ENCODE measurements at places on chromosomes 13 and 19.

DNA sequence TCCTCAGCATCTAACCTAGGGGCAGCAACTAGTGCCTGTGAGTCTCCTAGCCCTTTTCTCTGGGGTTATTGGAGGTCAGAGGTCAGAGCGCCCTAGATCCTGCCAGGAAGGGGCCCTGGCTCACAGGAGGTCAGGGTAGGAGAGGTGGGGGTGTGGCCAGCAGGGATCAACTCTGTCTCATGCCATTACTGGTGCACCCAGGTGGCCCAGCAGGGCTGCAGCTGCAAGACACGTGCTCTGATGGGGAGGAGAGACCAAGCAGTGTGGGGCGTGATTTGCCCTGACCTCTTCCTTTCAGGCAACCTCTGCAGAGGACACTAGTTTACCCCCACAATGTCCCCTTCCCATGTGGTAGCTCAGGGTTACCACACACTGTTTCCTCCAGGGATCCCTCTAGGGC is 73.3 kb upstream of the ZNF30 start:
- DNase-seq, result no peak

DNA sequence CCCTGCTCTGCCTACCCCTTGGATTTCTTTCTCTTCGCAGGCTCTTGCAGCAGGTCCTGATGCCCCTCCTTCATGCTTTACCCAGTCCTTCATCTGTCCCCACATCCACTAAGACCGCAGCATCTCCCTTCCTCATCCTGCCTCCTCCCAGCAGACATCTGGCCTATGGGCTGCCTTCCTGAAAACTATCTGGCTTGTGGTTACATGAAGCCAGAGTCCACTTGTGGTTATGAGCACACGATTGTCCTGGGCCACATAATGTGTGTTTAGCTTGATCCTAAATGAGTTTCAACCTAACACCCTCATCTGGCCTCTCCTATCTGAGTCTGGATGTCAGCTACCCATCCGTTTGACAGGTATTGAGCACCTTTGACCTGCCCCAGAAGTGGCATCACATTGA is 5.5 kb upstream of the ZNF175 start:
- DNase-seq, result no peak

DNA sequence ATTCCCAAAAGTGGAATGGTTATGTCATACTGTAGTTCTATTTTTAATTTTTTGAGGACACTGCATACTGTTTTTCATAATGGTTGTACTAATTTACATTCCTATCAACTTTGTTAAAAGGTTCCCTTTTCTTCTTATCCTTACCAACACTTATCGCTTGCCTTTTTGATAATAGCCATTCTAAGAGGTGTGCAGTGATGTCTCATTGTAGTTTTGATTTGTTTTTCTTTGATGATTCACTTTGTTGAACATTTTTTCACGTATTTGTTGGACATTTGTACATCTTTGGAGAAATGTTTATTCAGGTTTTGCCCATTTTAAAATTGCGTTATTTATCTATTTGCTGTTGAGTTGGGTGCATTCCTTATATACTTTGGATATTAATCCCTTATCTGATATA is 188.8 kb upstream of the SPRY2 start:
- DNase-seq, result no peak

DNA sequence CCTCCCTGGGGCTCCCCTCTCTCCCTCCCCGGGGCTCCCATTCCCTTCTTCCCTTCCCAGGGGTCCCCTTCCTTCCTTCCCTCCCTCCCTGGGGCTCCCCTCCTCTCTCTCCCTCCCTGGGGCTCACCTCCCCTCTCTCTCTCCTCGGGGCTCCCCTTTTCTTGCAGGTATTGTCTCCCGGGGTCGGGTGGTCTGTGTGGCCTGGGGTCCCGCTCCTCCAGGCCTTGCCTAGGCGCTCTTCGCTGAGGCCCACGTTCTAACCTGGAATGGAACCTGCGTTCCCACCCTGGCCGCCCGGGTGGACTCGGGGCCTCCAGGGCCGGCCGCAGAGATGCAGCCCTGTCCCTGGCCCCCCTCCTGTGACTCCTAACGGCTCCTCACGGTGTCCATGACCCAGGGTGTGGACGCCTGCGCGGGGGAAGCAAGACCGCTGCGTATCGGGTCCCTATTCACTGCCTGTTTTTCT is 940 bp upstream of the DCUN1D2 start:
- DNase-seq, result peak; percentile 10

DNA sequence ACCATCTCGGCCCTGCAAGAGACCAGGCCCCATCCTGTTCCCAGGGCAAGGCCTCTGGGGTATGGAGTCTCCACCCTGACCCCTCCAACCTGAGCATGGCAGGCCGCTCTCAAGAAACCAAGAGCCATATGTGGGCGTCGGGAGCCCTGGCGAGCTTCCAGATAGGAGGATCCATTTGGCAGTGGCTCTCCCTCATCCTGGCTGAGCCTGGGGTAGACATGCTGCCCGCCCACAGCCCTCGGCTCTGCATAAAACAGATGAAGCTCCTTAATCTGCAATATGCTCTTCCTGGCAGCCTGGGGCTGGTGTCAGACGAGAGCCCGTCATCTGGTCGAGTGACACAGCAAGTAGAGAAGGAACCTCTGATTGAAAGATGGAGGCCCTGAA is 6.1 kb downstream of the ATP13A1 start:
- no peak for DNase-seq

DNA sequence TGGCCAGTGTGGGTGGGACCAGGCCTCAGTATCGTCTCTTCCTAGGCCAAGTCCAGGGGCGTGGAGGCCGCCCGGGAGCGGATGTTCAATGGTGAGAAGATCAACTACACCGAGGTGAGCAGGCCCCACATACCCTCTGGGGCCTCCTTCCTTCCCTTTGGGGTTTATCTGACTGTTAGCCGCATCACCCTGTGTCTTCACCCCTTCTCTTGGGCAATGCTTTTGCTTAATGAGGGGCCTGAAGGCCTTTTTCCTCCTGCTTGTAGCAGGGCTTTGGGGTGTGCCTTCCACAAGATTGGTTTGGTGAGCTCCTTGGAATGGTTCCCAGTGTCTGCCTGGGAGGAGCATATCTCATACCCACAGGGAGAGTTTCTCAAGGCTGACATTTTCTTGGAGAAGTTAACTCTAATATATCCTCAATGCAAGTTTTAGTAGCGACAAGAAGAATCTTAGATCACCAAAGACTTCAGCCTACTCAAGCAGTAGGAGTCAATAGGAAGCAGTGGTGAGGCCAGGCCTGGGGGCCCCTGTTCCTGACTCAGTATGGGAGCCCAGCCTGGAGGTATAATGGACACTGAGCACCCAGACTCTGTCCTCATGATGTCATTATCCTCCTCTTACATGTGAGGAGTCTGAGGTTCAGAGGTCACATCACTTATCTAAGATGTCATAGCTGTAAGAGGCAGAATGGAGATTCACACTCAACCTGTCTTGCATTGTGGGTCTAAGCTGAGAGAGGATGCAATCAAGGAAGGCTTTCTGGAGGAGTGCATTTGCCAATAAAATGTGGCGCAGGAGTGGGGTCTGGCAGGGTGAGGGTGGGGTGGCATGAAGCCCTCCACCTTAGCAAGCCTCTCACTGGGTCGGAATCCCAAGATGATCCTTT is 2.0 kb downstream of the GPI start:
- DNase-seq, result no peak

DNA sequence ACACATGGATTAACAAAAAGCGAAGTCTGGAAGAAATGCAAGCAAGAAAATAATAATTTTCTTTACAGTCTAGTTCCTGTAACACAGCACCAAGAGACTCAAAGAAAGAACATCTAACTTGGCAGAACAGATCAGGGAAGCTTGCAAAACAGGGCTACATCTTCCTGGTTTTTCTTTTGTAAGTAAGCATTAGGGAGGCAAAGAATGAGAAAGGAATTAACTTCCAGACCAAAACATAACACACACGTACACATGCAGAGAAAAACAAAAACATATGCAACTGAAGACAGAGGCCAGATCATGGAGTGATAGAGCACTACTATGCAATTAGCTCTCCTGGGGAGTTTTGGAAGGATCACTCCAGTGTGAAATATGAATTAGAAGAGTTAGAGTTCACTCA is 120.5 kb downstream of the DIAPH3 start:
- no peak for DNase-seq

GRCh38 chr13:95708811-95709500 is 32.0 kb downstream of the DNAJC3 start:
- no peak for DNase-seq

GRCh38 chr13:93926425-93926824 is 553.1 kb downstream of the DCT start:
- no peak for DNase-seq

GRCh38 chr13:108932196-108932595 is 302.8 kb downstream of the MYO16 start:
- DNase-seq, result no peak

DNA sequence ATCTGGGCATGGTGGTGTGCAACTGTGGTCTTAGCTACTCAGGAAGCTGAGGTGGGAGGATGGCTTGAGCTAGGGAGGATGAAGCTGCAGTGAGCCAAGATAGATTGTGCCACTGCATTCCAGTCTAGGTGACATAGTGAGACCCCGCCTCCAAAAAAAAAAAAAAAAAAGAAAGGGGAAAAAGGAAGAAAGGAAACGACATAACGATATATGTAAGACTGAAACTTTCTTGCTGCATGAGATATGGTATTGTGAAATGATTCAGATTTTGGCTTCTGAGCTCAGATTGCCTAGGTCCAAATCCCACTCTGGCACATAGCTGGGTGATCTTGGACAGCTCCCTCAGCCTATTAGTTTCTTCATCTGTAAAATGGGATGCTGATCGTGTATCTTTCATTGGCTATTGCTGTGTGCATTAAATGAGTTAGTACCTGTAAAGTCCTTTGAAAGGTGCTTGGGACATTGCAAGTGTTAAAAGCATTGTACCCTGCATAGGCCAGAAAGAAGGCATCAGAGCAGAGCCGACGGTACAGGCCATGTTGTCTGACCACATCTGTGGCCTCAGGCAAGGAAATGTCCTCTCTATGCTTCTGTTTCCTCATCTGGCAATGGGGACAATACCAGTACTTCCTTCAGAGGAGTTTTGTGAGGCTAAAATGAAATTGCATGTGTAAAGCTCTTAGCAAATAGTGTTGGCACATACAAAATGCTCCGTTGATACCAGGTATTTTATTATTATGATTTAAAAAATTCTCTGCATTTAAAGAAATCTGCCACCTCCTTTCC is 32.6 kb upstream of the SLC46A3 start:
- no peak for DNase-seq

GRCh38 chr19:4396949-4397783 is 3.2 kb downstream of the SH3GL1 start:
- no peak for DNase-seq

GRCh38 chr19:41588497-41589209 is 12.7 kb downstream of the CEACAM21 start:
- no peak for DNase-seq

DNA sequence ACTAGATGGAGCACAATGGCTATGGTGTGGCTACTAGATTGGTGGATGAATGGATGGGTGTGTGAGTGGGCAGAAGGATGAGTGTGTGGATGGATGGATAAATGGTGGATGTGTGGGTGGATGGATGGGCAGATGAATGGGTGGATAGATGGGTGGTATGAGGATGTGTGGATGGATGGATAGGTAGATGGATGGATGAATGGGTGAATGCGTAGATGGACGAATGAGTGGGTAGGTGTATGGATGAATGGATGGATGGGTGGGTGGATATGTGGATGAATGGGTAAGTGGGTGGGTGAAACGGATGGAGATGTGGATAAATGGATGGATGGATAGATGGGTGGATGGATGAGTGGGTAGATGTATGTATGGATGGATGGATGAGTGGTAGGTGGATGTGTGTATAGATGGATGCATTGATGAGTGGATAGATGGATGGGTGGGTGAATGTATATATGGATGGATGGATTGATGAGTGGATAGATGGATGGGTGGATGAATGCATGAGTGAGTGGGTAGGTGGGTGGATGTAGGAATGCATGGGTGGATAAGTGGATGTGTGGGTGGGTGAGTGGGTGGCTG is 114.2 kb downstream of the TEX29 start:
- no peak for DNase-seq

DNA sequence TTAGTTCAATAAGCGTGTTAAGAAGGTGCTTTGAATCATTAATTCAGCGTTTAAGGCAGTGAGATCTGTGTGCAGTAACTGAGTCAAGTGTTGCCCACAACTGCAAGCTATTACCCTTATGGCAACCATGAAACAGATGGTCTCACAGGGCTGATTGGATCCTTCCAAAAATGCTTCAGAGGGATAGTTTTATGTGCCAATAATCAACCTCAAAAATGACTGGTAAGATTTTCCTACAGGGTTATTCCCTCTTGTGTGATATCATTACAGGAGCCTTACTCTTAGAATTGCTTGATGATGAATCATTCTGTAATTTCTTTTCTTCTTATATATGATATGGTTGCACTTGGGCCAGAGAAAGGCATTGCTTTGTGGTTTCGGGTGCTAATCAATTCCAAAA is 1299.2 kb upstream of the ATXN8OS start:
- no peak for DNase-seq

- peak; percentile 55 for DNase-seq
Observed at GRCh38 chr13:30978981-30979956, 46.8 kb downstream of the TEX26 start.

DNA sequence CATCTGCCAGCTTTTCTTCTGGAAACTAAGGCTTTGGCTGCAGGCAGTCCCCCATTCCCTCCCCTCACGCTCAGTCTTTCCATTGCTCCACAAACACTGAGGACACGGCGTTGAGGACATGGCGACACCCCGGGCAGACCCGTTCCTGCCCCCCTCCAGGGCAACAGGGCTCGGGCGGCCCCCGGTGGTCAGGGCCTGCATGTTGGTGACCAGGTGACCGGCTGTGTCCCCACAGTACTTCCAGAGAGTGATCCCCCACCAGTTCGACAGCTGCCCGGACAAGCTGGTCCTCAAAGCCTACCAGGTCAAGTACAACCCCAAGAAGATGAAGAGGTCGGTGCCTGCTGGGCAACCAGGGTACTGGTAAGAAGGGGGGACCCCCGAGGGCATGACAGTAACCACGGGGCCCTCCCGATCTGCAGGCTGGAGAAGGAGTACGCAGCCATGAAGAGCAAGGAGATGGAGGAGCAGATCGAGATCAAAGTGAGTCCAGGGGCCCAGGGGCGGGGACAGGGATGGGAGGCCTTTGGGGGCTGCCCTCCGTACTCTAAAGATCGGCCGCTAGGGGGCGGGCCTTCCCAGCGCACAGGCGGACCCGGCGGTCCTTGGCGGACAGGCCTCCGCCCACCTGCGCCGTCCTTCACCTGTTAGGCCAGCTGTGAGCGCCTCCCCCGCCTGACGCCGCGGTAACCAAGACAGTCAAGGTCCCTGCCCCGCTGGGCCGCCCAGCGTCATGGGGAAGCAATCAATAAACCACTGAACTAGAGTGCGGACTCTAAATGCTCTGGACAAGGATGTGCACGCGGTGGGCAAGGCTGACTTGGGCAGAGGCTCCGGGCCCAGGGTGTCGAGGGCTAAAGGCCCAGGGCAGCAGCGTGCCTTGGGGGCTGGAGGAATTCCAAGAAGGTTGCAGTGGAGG is 21.1 kb downstream of the PRR36 start:
- DNase-seq, result peak; percentile 84

DNA sequence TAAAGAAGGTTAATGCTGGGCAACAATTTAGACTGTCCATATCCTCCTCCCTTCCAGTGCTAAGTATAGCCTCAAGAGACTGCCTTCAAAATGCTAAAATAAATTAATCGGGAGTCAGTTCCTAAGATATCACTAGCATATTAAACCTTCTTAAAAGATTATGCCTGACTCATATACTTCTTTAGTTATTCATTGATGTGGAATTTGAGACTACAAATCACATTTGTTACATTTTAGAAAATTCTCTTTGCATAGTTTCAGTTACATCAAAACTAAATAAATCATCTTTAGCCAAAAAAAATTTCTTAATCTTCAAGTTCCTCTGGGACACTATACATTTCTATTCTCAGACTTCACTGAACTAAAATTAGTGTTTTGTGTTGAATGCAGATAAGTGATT is 769.1 kb downstream of the PCDH9 start:
- no peak for DNase-seq

- no peak for DNase-seq
Observed at GRCh38 chr13:73335944-73336343, 277.1 kb downstream of the KLF5 start.

All from stimulated activated naive CD8-positive, alpha-beta T cell treated with anti-CD3 and anti-CD28 coated beads, Interleukin-15, Interleukin-2, amounts not matched to agents 100 U/mL and 50 U/mL, for 24 hours (primary cell).